ENCODE measurements at places on chromosomes 7 and 10. TPM values are rescaled to one million over a fixed set of nuclear protein-coding genes. Genes with fewer than 3 reads are reported as not detected.

DNA sequence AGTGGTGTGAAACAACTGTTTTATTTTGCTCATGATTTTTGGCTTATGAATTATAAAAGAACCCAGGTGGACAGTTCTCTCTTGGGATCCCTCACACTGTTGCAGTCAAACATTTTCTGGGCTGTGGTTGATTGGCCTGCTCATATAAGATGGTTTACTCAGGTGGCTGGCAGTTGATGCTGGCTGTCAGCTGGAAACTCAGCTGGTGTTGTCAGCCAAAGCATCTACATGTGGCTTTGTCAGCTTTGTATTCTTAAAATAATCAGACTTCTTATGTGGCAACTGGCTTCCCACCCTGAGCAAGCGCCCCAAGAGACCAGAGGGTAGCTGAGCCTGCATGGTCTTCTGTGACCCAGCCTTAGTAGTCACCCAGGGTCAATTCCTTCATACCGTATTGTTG, 534.7 kb downstream of the NRG3 start:
- DNase-seq, result no peak

GRCh38 chr10:62189131-62189530, 79.5 kb downstream of the RTKN2 start:
- DNase-seq, result no peak

Gene TMEM270
- total RNA-seq, result not detected

- DNase-seq, result no peak
Observed at GRCh38 chr10:116001262-116001857, 271.6 kb downstream of the GFRA1 start.

Gene IPMK
- total RNA-seq, result 4.5 TPM

DNA sequence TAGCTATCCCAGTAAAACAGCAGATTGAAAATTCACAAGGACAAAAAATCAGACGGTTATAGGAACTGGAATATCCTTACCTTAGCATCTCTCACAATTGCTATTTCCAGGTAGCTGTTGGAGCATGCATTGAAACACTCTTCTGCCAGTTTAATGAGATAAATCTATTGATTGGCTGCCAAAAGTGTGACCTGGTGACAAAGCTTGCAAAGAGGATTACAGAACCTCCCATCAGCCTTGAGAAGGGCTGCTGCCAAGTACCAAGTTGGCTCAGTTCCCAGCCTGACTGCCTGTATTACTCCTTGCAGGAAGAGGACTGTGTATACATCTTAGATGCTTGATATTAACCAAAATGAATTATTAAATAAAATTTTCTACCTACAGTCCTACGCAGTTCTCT, 5.1 kb downstream of the PRLHR start:
- DNase-seq, result no peak

DNA sequence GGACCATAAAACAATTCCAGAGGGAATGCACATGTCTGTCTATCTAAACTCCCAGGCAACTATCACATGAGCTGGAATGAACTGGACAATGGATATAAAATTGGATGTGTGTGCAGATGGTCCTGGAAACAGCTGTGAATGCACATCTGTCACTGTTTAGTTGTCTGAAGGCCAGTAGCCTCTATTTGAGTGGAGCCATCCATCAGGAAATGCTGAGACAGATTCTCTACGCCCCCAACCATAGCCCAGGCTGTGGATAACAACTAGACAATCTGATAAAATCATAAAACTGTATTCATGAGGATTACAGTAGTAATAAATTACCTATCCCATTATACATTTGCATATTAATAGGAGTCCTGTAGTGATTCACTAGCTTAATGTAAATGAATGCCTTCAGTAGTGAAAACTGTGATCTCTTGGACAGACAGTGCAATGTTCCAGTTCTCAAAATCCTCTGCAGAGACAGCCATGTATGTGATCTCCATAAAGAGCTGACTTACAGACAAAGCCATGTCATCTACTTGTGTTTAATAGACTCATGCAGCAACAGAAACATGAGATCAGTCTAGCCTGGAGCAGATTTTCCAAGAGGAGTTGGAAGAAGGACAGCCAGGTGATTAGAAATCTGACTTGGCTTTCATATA, 907.6 kb downstream of the KCNMA1 start:
- DNase-seq, result no peak

Gene SUGCT
- total RNA-seq, result 8.4 TPM

DNA sequence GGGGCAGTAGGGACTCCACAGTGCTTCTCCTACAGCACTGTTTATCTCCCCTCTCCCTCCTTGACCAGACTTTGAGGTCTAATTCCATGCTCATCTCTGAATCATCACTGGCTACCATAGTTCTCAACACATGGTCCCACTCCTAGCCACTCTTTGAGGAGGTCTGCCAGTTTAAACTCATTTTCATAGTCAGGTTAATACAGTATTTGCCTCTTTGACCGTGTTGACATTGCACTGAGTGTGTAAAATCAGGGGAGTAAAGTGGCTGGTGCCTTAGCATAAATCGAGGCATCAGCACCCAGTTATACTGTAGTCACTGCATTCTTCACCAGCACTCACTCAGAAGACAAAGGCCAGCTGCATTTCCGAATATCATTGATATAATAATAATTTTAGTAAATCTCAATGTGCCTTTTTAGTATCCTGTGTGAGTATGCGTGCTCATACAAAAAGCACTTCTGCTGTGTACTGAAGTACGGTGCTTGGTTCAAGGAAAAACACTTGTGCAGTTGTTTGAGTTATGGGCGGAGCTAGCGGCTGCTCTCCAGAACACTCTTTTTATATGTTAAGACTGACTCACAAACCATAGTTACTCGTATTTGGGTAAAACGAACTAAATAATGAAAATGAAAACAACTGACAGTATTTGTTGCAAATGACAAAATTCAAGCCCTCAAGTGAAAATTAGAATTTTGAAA, 89.7 kb downstream of the GALNT11 start:
- DNase-seq, result no peak

DNA sequence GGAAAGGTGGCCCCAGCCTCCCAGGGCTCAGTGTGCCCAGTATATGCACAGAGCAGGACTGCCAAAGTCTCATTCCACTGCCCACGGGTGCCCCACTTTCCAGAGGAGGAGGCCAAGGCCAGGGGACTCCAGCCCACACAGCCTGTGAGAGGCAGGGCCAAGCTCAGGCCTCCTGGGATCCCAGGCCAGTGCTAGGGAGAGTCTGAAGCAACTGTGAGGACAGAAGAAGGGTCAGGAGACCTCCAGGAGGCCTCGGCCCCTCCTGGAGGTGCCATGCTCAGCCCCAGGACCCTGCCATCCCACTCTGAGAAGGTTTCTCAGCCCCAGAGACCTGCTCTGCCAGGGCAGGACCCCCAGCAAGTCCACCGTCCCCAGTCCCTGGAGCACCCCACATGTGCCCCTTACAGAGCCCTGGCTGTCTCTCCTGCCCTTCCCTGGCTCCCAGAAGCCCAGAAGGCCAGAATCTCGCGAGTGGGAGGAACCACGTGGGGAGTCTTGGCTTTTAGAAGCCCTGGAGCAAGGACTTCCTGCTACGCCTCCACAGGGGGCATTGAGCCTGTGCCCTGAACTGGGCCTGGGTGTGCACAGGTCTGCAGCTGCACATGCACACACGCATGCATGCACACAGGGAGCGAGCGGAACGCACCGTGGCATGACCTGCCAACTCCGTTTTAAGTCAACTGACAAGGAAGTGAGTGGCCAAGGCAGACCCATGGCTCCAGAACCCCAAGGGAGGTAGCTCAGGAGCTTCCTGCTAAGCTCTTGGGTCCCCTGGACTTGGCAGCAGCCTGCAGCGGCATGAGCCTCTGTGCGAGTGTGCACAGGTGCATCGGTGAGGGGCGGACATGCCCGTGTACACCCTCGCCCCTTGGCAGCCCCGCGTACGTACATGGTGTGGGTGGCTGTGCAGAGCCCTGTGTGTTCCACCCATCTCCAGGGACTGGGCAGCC, 33.6 kb downstream of the ZCCHC24 start:
- DNase-seq, result no peak

DNA sequence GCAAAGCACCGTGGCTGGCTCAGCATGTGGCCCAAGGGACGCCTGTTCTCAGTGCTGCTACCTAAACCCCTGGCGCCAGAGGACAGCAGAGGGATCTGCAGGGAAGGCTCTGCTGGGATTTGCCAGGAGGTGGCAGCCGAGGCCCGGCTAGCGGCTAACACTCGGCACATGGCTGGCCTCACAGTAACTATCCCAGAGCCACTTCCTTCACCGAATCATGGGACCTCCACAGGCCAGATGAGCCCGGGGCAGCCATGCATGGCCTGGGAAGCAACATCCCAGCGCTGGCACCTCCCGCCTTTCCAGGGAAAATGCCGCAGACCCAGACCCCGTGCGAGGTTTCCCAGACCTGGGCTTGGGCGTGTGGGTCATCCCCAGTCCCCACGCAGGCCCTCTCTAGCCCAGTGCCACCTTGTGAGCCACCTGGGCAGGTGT, 36.4 kb downstream of the DPYSL4 start:
- DNase-seq, result peak; percentile 75

Gene ST8SIA6
- not detected for total RNA-seq

GRCh38 chr10:69910561-69910960, 108.9 kb downstream of the COL13A1 start:
- DNase-seq, result no peak

GRCh38 chr7:151128716-151129115, 38.8 kb downstream of the GBX1 start:
- no peak for DNase-seq

- DNase-seq, result peak; percentile 67
Observed at GRCh38 chr10:1048349-1048731, 579 bp downstream of the IDI1 start.

Gene HYAL4
- 0.64 TPM for total RNA-seq

DNA sequence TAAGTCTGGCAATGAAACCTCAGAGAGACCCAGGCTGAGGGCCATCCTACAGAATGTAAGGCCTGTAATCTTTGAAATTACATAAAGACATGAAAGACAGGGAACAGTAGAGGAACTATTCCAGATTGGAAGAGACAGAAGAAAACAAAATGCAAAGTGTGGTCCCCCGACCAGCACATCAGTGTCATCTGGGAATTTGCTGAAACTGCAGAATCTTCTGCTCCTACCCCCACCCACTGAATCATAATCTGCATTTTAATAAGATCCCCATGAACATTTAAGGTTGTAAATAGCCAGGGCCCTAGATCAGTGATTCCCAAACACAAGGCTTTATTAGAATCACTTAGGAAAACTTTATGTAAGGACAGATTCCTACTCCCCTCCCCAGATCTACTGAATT, 154.4 kb downstream of the NOC3L start:
- DNase-seq, result no peak

Gene LRGUK
- total RNA-seq, result 0.32 TPM

Gene TMEM213
- total RNA-seq, result not detected

- no peak for DNase-seq
Observed at GRCh38 chr7:122975341-122975740, 20.2 kb downstream of the TAS2R16 start.

GRCh38 chr7:2024567-2024918, 208.2 kb downstream of the MAD1L1 start:
- DNase-seq, result no peak

DNA sequence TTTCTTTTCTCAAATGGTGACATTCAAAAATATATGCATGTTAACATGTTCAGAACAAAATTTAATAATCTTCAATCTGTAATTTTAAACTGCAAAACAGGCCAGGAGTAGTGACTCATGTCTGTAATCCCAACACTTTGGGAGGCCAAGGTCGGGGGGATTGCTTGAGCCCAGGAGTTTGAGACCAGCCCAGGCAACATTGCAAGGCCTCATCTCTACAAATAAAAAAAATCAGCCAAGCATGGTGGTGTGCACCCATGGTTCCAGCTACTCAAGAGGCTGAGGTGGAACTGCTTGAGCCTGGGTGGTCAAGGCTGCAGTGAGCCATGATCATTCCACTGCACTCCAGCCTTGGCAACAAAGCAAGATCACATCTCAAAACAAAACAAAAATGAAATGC, 394.3 kb downstream of the PARD3 start:
- DNase-seq, result no peak

GRCh38 chr10:35592441-35592840, 12.7 kb upstream of the GJD4 start:
- DNase-seq, result no peak

Gene MYPN
- total RNA-seq, result 18.6 TPM

Gene FOXP2
- total RNA-seq, result 0.86 TPM

GRCh38 chr10:18523025-18523424, 128.4 kb downstream of the NSUN6 start:
- DNase-seq, result peak; percentile 10

GRCh38 chr10:87531908-87532622, 27.4 kb downstream of the MINPP1 start:
- peak; percentile 86 for DNase-seq

- no peak for DNase-seq
Observed at GRCh38 chr7:82397879-82398524, 45.6 kb downstream of the CACNA2D1 start.

GRCh38 chr10:104255311-104255981, 754 bp downstream of the GSTO1 start:
- peak; percentile 90 for DNase-seq

Gene ABCC2
- 0.32 TPM for total RNA-seq

Gene GPR22
- total RNA-seq, result not detected

Gene CXCL12
- 69.9 TPM for total RNA-seq

Gene CAV1
- total RNA-seq, result 887 TPM

Gene MICU1
- total RNA-seq, result 45.4 TPM

Gene IFIT1B
- not detected for total RNA-seq

Gene EVX1
- not detected for total RNA-seq

DNA sequence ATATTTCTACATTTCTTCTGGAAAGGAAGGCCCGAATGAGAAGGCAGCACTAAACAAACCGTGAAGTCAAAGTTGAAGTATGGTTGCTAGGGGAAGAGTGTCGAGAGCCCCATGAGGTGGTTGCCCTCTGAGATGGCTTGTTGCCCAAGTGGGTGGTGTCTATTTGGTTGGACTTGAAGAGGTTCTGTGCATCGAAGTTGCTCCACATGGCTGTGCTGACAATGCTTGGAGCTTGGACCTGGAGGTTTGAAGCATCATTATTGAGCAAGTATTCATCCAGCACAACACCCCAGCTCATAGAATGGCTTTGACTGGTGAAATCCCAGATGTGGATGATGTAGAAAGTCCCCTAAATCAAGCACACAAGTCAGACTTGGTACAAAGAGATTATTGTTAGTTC, 165.2 kb upstream of the CDCA7L start:
- no peak for DNase-seq

Gene UNC5B
- 37.0 TPM for total RNA-seq

- DNase-seq, result no peak
Observed at GRCh38 chr10:71138166-71138830, 74.1 kb upstream of the UNC5B start.

All from fibroblast of villous mesenchyme (primary cell).